ENCODE measurements at places on chromosomes 13 and 19.

DNA sequence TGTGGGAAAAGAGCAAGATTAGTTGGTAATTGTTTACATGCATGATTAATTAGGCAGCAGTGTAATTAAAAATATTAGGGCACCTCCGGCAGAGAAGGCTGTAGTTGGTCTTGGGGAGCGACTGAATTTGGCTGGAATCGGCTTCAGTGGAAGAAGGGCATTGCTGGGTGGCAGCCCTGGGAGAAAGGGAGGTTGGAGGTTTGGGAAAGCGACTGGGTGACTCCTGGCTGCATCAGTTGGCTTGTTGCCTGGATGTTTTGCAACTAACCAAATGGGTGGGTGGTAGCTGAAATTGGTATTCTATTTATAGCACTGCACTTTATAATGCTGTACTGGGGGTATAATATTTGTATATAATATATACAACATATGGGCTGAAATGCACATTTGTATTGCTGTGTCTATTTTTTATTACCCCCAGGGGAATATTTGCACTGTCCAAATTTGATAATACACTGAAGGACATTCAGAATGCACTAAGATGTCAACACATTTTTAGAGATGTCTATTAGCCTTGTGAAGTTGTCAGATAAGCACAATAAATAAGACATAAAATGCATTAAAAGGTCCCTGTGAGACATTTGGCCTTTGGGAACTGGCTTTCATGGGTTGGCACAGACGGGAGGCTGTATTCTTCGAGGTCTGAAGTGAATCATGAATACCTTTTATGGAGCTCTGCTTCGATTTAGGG lies 1.7 kb downstream of the B3GLCT start:
- no peak for DNase-seq

DNA sequence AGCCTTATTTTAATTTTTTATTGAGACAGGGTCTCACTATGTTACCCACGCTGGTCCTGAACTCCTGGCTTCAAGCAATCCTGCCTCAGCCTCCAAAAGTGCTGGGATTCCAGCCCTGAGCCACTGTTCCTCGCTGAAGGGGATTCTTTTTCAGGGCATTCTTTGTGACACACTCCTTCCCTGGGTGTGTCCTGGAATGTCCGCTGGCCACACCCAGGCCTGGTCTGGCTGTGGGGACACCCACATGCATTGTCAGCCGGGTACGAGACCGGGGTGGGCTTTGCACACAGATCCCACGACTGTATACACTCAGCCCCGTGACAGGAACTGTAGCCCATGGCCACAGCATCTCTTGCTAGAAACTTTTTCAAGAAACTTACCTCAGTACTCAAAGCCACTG lies 34.4 kb upstream of the GATAD2A start:
- no peak for DNase-seq

DNA sequence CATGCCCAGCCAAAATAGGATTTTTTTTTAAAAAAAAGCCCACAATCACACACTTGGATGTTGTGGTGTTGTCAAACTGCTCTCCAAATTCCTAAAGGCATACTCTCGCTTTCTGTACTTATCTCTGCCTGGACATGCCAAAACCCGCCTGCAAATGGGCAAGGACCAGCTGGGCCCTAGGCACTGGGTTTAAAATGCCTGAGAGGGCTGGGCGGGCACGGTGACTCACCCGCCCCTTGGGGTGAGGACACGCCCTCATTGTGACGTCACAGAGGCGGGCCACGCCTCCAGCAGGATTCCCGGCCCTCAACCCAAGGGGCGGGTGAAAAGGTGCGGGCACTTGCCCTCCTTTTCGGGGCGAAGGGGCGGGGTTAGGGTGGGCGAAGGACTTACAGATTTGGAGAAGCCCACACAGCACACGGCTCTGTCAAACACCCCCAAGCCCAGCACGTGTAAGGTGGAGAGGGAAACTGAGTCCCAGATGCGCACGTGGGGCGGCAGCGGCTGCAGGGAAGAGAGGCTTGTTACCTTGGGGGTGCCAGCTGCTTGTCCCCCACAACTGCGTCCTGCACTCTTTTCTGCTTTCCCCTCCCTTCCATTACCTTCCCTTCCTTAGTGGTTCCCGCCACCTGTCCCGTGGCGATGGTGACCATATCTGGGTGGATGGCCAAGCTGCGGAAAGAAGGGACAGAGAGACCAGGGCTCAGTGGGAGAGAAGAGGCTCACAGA lies 6.6 kb downstream of the EML2 start:
- peak; percentile 68 for DNase-seq

- DNase-seq: no peak
These were observed 8.7 kb downstream of the EML2 start for GRCh38 chr19:45630463-45630862.

- DNase-seq: no peak
These were observed 62.2 kb downstream of the KCNRG start for GRCh38 chr13:50077431-50077830.

Measured in breast epithelium (tissue), 4 donors.